ENCODE measurements at places on chromosomes 13 and 19. TPM values are rescaled to one million over a fixed set of nuclear protein-coding genes. Genes with fewer than 3 reads are reported as not detected.

- H3K4me3 ChIP-seq, result no peak overlapping the region
- no peak overlapping the region for H3K27ac ChIP-seq
- H3K4me1 ChIP-seq, result peaks cover 75% of the 10 kb centered on the region
These were observed 4.6 kb downstream of the SAFB start for GRCh38 chr19:5627395-5627904.

DNA sequence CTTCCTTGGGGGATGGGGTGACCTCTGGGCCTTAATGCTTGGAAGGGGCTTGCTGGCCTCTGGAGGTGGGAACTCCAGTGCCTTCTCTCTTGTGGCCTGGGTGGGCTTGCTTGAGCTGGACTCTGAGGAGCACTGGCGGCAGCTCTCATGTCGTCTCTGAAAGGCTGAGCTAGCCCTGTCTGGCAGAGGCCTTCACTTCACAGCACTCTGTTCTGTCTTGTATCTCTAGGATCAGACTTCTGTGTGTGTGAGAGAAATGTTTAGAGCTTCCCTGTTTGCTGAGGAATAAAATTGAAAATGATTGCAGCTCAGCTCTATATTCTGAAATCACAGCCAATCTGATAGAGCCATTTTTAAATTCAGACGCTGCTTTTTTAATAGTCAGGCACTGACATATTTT lies 185.3 kb downstream of the KCNRG start:
- no peak overlapping the region for H3K4me3 ChIP-seq
- no peaks in the 10 kb centered on the region for H3K36me3 ChIP-seq
- no peak overlapping the region for H3K27ac ChIP-seq
- no peak for DNase-seq
- no peaks in the 10 kb centered on the region for H3K27me3 ChIP-seq
- peaks cover 8% of the 10 kb centered on the region for H3K4me1 ChIP-seq

The CYP4F2 gene
- total RNA-seq, result not detected

The APLP1 gene
- total RNA-seq, result 7.0 TPM

DNA sequence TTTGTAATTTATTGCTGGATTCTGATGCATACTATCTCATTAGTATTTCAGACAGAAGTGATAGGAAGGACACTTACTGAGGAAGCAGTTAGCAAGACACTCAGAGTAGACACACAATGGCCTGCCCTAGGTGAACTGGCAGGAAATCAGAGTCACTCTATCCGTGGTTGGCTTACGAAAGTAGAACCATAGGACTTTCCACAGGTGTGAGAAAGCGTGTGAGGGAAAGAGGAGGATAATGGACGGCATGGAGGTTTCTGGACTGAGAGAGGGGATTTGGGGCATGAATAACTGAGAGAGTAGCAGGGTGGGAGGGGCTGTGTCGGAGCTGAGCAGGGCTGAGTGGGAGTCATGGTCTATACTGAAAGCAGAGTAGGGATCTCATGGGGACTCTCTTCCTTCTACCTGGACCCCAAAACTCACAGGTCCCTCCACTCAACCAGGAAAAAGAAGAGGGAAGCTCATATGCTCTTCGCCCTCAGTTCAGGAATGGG lies 18.7 kb upstream of the EID2 start:
- no peak overlapping the region for H3K27ac ChIP-seq
- DNase-seq, result no peak
- H3K4me3 ChIP-seq, result no peak overlapping the region
- H3K27me3 ChIP-seq, result no peaks in the 10 kb centered on the region
- H3K36me3 ChIP-seq, result no peaks in the 10 kb centered on the region

The ZNF701 gene
- 18.5 TPM for total RNA-seq

- no peaks in the 10 kb centered on the region for H3K4me1 ChIP-seq
- DNase-seq, result no peak
- no peaks in the 10 kb centered on the region for H3K36me3 ChIP-seq
- no peaks in the 10 kb centered on the region for H3K27me3 ChIP-seq
- no peak overlapping the region for H3K4me3 ChIP-seq
- no peak overlapping the region for H3K27ac ChIP-seq
These were observed 810.4 kb downstream of the DACH1 start for GRCh38 chr13:71056581-71056980.

GRCh38 chr13:73223372-73223781 lies 164.6 kb downstream of the KLF5 start:
- no peak for DNase-seq
- H3K4me3 ChIP-seq, result no peak overlapping the region
- no peak overlapping the region for H3K27ac ChIP-seq
- H3K4me1 ChIP-seq, result peaks cover 3% of the 10 kb centered on the region
- no peaks in the 10 kb centered on the region for H3K36me3 ChIP-seq

All from upper lobe of right lung (tissue), 1 donor.